HCEC 1CT (cell line): ENCODE measurements at places on chromosomes 13 and 19.

DNA sequence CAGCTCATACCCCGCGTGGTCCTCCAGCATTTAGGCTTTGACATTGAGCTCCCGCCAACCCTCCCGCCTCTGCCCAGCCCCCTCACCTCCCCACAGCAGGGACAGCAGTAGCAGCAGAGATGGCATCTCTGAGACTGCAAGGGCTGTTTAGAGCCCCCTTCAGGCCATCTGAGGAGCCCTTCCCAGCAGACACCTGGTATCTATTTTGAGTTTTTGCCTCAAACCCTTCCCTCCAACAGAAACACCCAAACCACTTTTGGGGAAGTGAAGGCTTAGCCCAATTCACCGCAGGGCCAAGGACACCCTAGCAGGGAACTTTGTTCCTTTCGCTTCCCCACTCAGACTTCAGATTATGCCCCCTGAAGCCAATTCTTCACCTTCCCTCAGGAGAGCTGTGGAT lies 6.3 kb upstream of the ZNF175 start:
- DNase-seq = no peak

DNA sequence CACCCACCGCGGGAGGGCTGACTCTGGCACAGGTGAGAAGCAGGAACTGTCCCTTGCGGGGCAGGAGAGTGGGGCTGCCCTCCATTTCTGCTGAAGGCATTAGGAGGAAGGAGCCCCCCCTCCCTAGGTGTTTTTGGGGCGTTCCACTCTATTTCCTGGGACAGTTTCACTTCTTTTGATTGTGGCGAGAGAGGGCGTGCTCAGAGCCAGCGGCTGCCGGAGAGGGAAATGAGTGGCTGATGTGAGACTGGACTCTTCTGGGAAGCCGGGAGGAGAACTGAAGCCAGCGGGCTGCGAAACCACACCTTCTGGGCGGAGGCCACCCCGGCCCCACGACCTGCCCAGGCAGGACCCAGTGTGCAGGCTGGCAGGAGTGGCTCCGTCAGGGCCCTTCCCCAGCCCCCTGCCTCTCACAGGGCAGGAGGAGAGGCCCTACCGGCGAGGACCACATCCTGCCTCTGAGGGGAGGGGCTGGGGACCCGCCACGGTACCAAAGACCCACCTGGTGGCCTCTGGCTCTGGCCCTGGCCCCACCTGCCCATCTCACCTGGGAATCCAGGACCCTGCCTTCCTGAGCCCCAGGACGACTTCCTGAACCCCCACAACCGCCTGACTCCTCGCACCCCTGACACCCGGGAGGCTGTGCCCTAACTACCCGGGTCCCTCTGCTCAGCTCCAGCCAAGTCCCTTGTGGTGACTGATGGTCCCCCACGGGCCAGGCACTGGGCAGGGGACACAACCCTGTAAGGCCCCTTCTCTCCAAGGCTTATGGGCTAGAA lies 25.9 kb downstream of the MPND start:
- DNase-seq = no peak

DNA sequence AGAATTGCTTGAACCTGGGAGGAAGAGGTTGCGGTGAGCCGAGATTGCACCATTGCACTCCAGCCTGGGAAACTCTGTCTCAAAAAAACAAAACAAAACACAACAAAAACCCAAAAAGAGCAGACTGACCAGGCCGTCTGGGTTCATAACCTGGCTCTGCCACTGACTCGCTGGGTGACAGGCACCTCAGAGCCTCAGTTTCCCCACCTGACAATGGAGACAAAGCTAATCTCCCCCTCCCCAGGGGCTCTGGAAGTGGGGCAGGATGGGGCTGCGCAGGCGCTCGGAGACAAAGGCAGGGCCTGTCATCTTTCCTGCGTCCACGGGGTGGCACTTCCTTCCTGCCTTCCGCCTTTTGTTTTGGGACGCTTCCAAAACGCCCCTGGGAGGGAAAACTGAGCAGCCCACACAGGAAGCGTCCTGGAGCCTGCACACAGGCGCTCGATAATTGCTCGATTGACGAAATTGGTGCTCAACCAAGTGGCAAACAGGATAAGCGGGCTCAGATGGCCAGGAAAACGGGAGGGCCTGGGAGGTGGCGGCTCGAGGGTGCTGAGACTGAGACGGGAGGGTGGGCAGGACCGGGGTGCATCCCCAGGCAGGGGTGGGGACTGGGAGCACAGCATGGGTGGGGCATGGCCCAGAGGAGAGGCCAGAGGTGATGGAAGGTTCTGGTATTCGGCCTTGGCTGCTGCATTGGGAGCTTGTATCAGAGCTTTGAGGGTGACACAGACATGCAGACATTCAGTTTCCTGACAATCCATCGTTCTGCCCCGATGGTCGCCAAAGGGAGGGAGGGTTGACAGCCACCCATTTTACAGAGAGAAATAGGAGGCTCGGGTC lies 17.8 kb downstream of the SPC24 start:
- peak; percentile 87 for DNase-seq

DNA sequence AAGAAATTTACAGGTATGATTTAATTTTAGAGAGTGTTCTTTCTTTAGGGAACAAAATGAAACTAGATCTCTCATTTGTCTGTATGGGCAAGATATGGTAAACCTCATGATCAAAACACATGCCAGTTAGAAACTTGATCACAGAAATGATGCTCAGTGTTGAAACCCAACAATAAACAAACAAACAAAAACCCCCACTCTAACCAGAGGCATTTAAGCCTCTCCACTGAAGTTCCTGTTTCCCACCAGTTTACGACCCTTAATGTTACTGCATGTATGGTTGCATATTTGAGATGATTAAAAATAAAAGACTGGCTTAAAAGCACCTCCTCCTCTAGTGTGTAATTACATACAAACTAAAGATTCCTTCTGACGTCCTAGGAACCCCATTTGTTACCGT lies 293.3 kb upstream of the MAB21L1 start:
- DNase-seq = no peak

- DNase-seq = peak; percentile 62
Observed at GRCh38 chr13:46492946-46493345, 60.0 kb upstream of the LRCH1 start.

DNA sequence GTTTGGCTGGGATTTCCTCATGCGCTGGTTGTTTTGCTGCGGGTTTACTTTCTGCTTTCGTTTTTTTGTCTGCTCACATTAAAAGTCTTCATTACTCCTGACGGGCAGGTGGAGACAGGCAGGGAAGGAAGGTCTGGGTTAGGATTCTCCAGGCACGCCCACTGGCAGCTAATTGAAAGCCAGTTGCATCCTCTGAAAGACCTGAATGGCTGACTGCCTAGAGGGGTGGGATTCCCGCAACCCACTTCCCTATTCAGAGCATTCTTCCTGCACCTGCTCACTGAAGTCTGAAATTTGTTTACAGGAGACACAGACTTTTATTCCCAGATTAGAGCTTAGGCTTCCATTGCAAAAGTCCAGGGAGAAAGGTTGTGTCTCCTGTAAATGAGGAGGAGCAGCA lies 172.0 kb downstream of the UQCRFS1 start:
- no peak for DNase-seq

- no peak for DNase-seq
Observed at GRCh38 chr13:99743094-99743493, 228.5 kb downstream of the ZIC5 start.

DNA sequence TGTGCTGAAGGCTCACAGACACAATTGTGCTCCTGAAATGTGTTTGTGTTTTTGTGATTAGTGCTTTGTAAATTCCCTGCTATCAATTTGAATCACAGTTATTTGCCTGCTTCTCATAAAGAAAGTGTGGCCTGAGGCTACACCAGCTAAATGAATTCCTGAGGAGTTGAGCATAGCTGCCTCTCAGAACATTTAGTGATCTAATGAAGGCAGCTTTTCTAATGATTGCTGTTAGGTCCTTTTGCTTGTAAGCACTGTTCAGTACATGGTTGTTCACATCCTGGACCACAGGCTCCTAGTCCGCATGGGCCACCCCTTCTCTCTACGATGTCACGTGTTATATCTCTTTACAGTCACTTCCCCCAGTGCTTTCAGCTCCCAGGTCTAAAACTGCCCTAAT lies 238.2 kb downstream of the B3GLCT start:
- DNase-seq = no peak

DNA sequence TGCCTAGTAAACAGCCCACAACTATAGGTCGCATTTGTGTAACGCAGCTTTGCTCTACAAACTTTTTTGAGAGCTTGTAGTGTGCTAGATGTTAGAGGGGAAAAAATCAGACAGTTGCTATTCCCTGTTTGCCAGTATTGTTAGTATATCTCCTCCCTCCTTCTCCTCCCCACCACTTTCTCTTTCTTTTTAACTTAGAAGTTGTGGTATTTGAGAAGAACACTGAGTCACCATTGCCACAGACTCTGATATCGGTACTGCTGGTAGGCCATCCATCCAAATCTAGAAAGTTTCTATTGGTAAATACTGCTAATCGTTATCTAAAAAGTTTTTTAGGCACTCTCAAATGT lies 666 bp downstream of the POMP start:
- DNase-seq = peak; percentile 48

DNA sequence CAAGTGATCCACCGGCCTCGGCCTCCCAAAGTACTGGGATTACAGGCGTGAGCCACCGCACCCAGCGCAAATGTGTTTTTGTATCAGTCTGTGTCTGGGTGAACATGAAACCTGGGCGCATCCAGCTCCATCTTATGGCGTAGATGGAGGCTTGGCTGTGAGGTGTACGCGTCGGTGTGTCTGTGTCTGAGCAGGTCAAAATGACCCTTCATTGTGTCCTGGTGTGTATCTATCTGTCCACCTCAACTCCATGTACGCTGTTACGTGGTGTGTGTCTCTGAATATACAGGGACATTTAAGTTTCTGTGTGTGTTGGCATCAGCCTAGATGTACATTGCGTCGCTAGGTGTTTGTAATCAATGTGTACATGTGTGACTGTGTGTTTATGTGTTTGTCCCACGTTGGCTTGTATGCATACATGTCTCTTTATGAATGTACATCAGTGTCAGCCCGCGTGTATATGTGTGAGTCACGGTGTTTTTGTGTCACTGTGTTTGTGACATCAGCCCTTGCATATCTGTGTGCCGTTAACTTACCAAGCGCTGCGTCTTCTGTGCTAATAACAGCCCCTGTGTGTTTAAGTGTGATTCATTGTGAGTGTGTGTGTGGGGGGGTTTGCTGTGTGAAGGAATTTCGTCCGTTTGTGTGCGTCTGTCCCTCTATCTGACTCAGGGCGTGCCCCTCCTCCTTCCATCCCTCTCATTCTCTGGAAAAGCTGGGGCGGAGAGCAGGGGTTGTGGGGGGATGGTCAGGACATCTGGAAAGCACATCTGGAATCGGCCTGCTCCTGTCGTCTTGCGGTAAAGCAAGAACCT lies 6.4 kb downstream of the AXL start:
- peak; percentile 99 for DNase-seq

DNA sequence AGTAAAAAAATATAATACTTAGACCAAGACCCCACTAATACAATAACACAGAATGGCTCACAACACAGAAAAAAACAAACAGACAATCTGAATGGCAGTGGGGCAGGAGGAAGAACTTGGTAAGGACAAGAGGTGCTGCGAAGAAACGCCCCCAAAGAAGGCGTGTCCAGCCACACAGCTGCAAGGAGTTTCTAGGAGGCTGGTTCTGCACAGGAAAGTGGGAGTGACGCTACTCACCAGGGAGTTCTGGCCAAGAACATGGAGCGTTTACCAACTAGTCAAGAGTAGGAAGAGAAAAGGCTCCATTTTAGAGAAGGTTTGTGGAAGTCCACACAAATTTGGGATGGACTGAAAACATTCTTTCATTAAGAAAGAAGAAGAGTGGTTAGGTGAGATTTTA lies 95.3 kb upstream of the SLC15A1 start:
- DNase-seq = no peak

GRCh38 chr13:112812306-112813055 lies 122.6 kb downstream of the ATP11A start:
- no peak for DNase-seq

- DNase-seq = no peak
Observed at GRCh38 chr13:35477386-35477946, 977 bp upstream of the MAB21L1 start.

DNA sequence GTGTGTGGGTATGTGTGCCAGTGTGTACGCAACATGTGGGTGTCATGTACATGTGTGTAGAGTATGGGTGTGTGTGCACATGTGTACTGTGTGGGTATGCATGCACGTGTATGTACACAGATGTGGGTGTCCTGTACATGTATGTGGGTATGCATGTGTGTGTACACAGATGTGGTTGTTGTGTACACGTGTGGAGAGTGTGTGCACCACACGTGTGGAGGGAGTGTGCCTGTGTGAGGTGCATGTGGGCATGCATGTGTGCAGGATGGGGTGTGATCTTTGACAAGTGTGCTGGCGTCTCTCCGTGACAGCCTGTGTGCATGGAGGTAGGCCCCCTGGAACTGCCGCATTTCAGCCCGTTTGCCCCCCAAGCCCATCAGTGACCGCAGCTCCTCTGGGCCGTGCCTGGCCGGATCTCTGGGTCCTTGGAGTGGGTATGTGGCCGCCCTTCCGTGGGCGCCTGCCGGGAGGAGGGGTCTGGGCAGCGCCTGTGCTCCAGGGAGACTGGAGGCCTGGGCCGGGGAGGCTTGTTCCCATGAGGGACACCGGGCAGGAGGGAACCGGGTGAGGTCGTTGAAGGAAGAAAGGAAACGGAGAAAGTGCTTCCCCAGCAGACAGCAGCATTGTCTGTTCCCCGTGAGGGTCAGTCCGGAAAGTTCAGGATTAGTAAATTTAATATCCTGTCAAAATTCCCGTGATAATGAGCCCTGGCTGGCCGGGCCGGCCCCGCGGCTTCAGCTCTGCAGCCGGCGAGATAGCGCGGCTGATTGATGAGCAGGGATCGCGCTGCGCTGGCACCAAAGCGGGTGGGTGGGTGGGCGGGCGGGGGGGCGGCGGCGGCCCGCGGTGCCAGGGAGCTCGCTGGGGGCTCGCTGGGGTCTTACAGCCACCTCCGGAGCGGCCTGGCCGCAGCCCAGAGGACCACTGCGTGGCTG lies 91.1 kb upstream of the SOX1 start:
- DNase-seq = no peak

GRCh38 chr19:41535029-41535622 lies 40.8 kb upstream of the CEACAM21 start:
- DNase-seq = no peak

- DNase-seq = no peak
Observed at GRCh38 chr13:35926859-35927530, 204.2 kb downstream of the DCLK1 start.

- no peak for DNase-seq
Observed at GRCh38 chr13:99363391-99363790, 56.2 kb upstream of the GPR183 start.

GRCh38 chr13:27495551-27495950 lies 45.2 kb upstream of the MTIF3 start:
- DNase-seq = no peak

GRCh38 chr19:10602330-10603083 lies 15.4 kb upstream of the AP1M2 start:
- peak; percentile 65 for DNase-seq

GRCh38 chr13:24083722-24084421 lies 76.6 kb upstream of the SPATA13 start:
- no peak for DNase-seq

GRCh38 chr19:44951179-44952159 lies 3.7 kb upstream of the CLPTM1 start:
- peak; percentile 63 for DNase-seq

DNA sequence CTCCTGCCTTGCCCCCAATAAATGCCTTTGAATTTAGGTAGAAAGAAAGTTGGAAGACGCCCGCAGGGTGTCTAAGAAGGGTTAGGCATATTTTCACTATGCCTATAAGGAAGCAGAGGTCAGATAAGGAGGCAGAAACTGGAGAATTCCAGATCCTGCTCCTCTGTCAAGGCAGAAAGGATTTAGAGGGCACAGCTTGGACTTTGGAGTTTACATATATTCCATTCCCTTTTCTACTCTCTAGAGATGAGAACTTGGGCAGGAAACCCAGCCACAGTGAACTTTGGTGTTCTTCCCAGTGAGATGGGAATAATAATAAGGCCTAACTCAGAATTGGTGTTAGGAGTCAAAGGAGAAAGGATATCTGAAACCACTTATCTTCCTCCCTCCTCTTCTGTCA lies 37.4 kb downstream of the CCNE1 start:
- DNase-seq = no peak
